Stimulated activated CD8-positive, alpha-beta memory T cell treated with anti-CD3 and anti-CD28 coated beads, Interleukin-7, amount 100 ng/mL, for 1 hour (primary cell): ENCODE measurements at places on chromosomes 7 and 10.

- no peak for DNase-seq
These were observed 17.1 kb downstream of the PDLIM1 start for GRCh38 chr10:95273393-95274312.

DNA sequence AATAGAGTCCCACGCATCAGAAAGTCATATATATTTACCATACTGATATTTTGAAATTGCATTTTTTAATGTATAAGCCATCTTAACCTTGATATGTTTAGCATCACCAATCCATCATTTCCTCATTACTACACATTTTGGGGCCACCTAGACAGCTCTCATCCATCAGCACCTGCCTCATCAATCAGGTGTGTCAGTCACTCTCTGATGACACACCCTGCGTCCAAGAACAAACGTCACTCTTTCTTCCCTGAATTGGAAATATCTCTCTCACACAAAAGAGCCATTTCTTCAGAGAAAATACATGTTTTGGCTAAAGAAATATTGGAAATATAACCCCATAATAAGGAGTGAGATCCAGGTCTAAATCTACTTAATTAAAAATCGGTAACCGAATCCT is 38.9 kb upstream of the RSU1 start:
- no peak for DNase-seq

GRCh38 chr10:17226891-17227303 is 1.1 kb upstream of the VIM start:
- DNase-seq, result no peak

DNA sequence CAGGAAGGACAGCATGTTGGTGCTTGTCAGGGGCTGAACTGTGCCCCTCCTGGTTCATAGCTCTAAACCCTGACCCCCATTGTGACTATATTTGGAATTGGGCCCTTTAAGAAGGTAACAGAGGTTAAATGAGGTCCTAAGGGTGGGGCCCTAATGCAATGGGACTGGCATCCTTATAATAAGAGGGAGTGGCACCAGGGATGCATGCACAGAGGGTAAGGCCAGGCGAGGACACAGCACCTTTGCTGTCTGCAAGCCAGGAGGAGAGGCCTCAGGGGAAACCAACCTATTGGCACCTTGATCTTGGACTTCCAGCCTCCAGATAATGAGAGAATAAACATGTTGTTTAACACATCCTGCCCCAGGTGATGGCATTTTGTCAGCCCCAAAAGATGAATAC is 61.3 kb upstream of the EBF3 start:
- no peak for DNase-seq

- no peak for DNase-seq
These were observed 63.0 kb downstream of the RALA start for GRCh38 chr7:39686261-39686924.

DNA sequence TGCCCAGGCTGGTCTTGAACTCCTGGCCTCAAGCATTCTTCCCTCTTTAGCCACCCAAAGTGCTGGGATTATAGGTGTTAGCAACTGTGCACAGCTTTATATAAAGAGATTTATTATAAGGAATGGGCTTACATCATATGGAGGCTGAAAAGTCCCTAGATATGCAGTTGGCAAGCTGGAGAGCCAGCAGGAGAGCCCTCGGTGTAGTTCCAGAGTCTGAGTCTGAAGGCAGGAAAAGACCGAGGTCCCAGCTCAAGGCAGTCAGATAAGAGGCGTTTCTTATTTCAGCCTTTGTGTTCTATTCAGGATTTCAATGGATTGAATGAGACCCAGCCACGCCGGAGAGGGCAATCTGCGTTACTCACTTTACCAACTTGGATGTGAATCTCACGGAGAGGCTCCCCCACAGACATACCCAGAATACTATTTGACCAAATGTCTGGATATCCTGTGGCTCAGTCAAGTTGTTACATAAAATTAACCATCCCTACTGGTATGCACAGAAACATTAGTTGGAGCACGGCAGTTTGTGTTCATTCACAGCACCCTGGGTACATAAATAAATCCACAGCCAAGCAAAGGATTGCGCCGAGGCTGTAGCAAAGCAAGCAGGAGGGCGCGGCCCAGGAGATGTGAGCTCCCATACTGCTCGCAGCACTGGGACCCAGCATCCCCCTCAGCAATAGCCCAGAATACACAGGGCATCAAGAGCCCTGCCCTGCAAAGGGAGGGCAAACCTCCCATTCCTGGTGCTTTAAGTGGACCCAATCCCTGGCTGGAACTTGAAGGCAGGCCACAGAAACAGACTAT is 158.4 kb upstream of the ZNF32 start:
- DNase-seq, result no peak

GRCh38 chr7:82393076-82393839 is 50.3 kb downstream of the CACNA2D1 start:
- DNase-seq, result no peak

- no peak for DNase-seq
These were observed 13.8 kb downstream of the PTTG1IP2 start for GRCh38 chr7:90483251-90483650.

- DNase-seq, result no peak
These were observed 42.3 kb downstream of the ENTPD1 start for GRCh38 chr10:95798096-95798855.

DNA sequence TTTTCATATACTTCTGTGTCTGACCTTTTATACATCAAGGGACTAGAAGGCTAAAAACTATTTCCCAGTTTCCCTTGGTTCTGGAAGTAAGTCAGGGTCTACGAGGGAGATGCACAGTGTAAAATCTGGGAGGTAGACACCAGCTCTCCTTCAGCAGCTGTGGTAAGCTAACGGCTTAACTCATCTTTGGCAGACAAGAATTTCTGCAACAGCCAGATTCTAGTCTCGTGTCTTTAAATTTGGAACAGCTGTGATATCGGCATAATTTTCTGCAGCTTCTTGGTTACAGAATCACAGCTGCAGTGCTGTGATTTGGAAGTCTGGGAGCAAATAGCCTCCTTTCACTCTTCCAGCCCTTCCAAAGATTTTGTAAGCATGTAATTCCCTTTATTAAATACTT is 37.4 kb upstream of the ABCB4 start:
- no peak for DNase-seq

- no peak for DNase-seq
These were observed 233.6 kb upstream of the CCDC6 start for GRCh38 chr10:60139798-60140566.

DNA sequence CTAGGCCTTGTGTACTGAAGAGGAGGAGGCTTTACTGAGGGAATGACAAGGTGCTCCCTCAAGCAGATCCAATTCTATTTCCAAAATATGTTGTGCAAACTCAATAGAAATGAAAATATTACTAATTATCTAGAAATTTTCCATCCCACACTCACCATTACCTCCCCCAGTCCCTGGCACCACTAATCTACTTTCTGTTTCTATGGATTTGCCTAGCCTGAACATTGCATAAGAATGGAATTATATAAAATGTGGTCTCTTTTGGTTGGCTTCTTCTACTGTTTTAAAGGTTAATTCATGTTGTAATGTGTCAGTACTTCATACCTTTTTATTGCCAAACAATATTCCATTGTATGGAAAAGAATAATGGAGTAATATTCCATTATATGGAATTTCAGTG is 18.7 kb upstream of the NUB1 start:
- DNase-seq, result no peak

DNA sequence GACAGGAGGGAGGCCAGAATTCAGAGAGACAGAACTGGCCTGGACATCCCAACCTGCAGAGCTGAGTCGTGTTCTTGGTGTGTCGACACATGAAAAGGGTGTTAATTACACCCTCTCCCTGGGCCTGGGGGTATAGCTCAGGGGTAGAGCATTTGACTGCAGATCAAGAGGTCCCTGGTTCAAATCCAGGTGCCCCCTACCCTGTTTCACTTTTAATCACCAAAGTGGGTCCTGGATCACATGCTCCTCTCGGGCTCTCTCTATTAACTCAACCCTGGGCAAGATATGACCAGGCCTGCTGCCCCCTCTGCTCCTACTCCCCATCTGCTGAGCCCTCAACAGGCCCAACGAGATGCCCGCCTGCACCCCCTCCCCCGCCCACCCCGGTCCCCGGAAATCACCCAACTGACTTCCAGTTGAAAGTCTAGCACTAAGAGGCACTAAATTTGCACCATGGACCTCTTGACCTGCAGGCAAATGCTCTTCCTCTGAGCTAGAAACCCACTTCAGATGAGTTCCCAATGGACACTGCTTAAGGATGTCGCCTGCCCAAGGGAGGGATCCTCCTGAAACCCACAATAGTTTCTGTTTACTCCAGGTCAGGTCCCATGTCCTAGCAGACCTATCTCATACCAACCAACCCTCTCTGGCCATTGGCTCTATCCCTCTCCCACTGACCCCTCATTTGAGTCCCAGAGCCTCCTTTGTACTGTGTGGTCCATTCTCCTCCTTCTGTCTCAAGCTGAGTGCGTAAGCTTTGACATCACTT is 137.6 kb downstream of the ZNF467 start:
- DNase-seq, result no peak

DNA sequence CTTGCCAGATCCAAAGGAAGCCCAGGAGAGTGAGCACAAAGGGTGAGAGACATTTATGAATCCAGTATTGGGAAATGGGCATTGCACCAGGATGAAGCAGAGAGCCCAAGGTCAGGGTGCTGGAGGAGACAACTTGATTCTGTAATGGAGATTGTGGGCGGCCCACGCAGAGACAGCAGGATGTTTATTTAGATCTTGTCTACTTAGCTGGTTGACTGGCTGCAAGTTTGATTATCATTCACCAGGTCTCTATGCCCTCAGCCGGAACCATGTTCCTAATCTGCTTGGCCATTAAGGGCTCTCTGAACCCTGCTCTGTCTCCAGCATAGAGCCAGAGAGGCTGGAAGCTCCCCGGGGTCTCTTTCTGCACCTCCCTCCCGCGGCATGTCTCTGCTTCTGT is 188.7 kb downstream of the PLXNA4 start:
- no peak for DNase-seq

DNA sequence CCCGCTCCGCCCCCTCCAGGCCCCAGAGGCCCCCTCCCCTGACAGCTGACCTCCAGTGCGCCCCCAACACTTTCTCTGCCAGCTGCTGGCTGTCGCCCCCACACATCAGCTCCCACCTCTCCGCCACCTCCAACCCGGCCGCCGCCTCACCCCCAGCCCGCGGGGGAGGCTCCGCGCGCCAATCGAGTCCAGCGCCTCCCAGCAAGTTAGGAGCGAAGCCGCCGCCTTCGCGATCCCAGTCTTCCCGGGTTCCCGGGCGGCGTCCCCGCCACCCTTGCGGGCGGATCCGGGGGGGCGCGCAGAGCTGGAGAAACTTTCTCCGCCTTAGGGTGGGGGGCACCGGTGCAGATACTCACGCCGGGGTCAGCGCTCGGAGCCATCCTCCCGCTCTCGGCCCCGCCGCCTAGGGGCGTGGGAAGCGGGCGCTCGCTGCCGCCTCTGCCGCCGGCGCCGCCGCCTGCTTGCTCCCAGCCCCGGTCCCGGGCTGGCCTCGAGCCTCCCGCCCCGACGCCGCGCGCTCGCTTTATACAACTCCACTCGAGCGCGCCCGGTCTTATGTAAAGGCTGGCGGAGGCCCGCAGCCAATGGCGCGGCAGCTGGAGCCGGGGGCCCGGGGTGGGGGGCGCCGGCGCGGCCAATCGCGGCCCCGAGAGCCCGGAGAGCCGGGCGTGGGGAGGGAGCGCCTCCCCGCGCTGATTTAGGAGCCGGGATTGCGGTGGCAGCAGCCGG is at the start of gene CRTAC1:
TSS of gene CRTAC1 (minus strand) at position 529 of the 729 bp plus-strand sequence. CDS start at position 380, 149 bp downstream.
- DNase-seq, result no peak

DNA sequence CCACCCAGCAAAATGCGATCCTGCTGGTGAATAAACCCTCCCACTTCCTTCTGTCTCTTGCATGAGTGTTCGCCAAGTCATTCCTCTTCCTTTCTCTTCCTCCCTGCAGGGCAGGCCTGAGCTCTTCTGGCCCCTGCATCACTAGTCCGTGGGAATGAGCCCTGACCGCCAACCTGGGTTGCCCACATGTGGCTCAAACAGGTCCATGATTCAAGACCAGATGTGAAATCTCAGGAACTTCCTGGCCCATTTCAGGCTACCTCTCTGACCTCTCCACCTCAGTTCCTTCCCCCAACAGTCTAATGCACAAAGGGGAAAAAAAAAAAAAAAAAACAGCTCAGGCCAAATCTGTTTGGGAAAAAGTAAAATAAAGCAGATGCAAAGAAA is 5.4 kb upstream of the YWHAG start:
- DNase-seq, result no peak

DNA sequence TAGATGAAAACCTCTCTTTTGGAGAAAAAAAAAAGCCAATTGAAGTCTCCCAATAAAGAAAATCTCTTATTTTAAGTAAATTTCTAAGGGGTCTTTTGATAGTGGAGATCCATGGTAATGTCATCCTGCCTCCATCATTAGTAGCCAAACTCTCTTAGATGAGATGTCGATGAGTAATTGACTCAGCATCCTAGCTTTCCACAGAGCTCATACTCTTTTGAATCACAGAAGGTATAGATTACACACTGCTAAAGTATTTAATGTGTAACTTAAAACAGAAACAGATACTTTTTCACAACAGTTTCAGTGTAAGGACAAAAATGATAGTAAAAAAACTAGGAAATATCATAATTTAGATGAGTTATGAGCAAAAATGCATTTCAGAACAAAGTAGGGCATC is 19.4 kb downstream of the MAGI2 start:
- DNase-seq, result no peak

GRCh38 chr10:78942091-78942501 is 126.7 kb upstream of the ZMIZ1 start:
- no peak for DNase-seq

DNA sequence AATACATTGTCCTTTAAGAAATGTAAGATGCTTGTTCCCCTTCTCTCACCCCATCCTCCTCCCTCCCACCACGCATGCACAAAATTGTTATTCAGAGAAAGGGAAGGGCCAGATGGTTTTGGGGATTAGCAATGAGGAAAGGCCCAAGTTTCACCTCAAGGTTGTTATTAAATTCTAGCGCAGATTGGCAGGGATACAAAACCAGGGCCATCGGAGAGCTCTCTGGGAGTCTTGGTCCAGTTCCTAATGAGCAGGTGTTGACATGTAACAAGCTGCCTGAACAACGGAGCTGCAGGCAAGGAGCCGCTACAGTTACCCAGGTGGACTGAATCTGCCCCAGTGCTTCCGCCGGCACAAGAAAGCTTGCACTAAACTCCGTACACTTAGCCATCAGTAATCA is 9.7 kb upstream of the ANK3 start:
- no peak for DNase-seq

GRCh38 chr10:82660205-82660604 is 785.2 kb downstream of the NRG3 start:
- no peak for DNase-seq
